ENCODE measurements at places on chromosomes 1 and 21.

GRCh38 chr1:56310945-56311344 is 268.4 kb downstream of the PLPP3 start:
- no peak for DNase-seq
- H3K4me1 ChIP-seq: no peaks in the 10 kb centered on the region
- H3K4me3 ChIP-seq: no peak overlapping the region
- H3K36me3 ChIP-seq: no peaks in the 10 kb centered on the region

GRCh38 chr1:214285610-214286440 is 4.9 kb downstream of the SMYD2 start:
- DNase-seq: no peak
- H3K27me3 ChIP-seq: no peaks in the 10 kb centered on the region
- H3K27ac ChIP-seq: no peak overlapping the region
- H3K4me3 ChIP-seq: no peak overlapping the region
- H3K4me1 ChIP-seq: peaks cover 5% of the 10 kb centered on the region
- no peaks in the 10 kb centered on the region for H3K36me3 ChIP-seq

GRCh38 chr1:230906226-230906625 is 37.9 kb upstream of the C1orf198 start:
- no peak overlapping the region for H3K27ac ChIP-seq
- H3K4me1 ChIP-seq: peaks cover 10% of the 10 kb centered on the region
- H3K27me3 ChIP-seq: no peaks in the 10 kb centered on the region
- H3K36me3 ChIP-seq: peaks cover 24% of the 10 kb centered on the region

DNA sequence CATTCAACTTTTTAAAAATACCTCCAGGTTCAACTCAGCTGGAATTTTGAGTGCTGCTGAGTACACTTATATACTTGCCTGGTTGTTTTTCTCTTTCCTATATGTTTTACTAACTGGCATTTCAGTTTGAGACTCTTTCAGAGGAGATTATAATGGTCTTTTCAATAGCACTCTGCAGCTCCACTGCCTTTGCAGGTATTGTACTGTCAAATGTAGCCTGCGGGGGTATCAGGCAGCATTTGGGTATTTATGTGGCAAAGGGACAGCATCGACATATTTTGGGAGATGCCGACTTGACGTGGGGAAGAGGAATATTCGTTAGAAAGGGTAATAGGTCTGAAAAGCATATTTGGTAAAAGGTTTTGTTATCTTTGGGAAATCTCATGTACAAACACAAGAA is 11.1 kb upstream of the TGFBR3 start:
- H3K4me1 ChIP-seq: no peaks in the 10 kb centered on the region
- no peaks in the 10 kb centered on the region for H3K36me3 ChIP-seq
- H3K27ac ChIP-seq: no peak overlapping the region
- no peaks in the 10 kb centered on the region for H3K27me3 ChIP-seq

- peak overlapping the region; percentile 40 for H3K27ac ChIP-seq
- no peak for DNase-seq
- H3K27me3 ChIP-seq: no peaks in the 10 kb centered on the region
- peaks cover 23% of the 10 kb centered on the region for H3K36me3 ChIP-seq
- H3K4me3 ChIP-seq: peak overlapping the region; percentile 57
- H3K4me1 ChIP-seq: peaks cover 15% of the 10 kb centered on the region
These were observed 326 bp downstream of the BRWD1 start for GRCh38 chr21:39313042-39313570.

GRCh38 chr1:230356869-230357794 is 69.0 kb downstream of the PGBD5 start:
- H3K27ac ChIP-seq: no peak overlapping the region
- no peak for DNase-seq
- peaks cover 17% of the 10 kb centered on the region for H3K4me1 ChIP-seq
- H3K27me3 ChIP-seq: no peaks in the 10 kb centered on the region
- H3K36me3 ChIP-seq: peaks cover 25% of the 10 kb centered on the region
- H3K4me3 ChIP-seq: no peak overlapping the region

- no peaks in the 10 kb centered on the region for H3K27me3 ChIP-seq
- peaks cover 10% of the 10 kb centered on the region for H3K36me3 ChIP-seq
- H3K4me1 ChIP-seq: peaks cover 17% of the 10 kb centered on the region
- no peak overlapping the region for H3K4me3 ChIP-seq
- DNase-seq: no peak
- no peak overlapping the region for H3K27ac ChIP-seq
These were observed 14.3 kb downstream of the RCC1 start for GRCh38 chr1:28519946-28520725.

- no peak overlapping the region for H3K4me3 ChIP-seq
- no peaks in the 10 kb centered on the region for H3K27me3 ChIP-seq
- H3K27ac ChIP-seq: no peak overlapping the region
- no peak for DNase-seq
- no peaks in the 10 kb centered on the region for H3K4me1 ChIP-seq
These were observed 45.9 kb downstream of the BTBD8 start for GRCh38 chr1:92126088-92126487.

DNA sequence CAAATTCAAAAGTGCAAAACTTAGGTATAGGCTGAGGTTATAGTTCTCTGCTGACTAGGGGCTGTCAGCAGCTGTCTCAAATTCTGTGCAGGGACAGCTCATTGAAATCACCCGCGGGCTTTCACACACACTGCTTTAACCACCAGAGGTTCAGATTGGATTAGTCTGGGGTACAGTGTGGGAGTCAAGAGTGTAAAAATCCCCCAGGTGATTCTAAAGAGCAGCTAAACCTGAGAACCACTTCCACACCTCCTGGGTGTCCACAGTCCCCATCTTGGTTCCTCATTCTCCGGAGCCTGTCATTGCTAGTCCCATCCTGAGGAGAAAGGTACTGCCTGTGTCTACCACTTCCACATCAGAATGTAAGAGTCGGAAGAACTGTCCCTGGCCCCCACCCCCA is 9.9 kb upstream of the TDRD10 start:
- peaks cover 16% of the 10 kb centered on the region for H3K27me3 ChIP-seq
- H3K4me3 ChIP-seq: no peak overlapping the region
- H3K36me3 ChIP-seq: no peaks in the 10 kb centered on the region
- H3K27ac ChIP-seq: peak overlapping the region; percentile 25
- H3K4me1 ChIP-seq: no peaks in the 10 kb centered on the region

GRCh38 chr1:204684571-204685235 is 835 bp downstream of the LRRN2 start:
- peaks cover 33% of the 10 kb centered on the region for H3K4me1 ChIP-seq
- H3K4me3 ChIP-seq: peak overlapping the region; percentile 62
- no peak for DNase-seq

GRCh38 chr1:119314001-119314796 is 54.4 kb upstream of the HAO2 start:
- no peaks in the 10 kb centered on the region for H3K36me3 ChIP-seq
- no peaks in the 10 kb centered on the region for H3K27me3 ChIP-seq
- no peaks in the 10 kb centered on the region for H3K4me1 ChIP-seq
- no peak overlapping the region for H3K27ac ChIP-seq
- no peak overlapping the region for H3K4me3 ChIP-seq
- no peak for DNase-seq

- H3K27ac ChIP-seq: no peak overlapping the region
- no peaks in the 10 kb centered on the region for H3K27me3 ChIP-seq
- no peak overlapping the region for H3K4me3 ChIP-seq
These were observed 51.0 kb upstream of the LHX8 start for GRCh38 chr1:75083223-75083622.

GRCh38 chr21:28719723-28720122 is 273.0 kb downstream of the LTN1 start:
- no peak for DNase-seq
- no peaks in the 10 kb centered on the region for H3K4me1 ChIP-seq
- no peak overlapping the region for H3K27ac ChIP-seq
- H3K27me3 ChIP-seq: no peaks in the 10 kb centered on the region
- H3K36me3 ChIP-seq: no peaks in the 10 kb centered on the region

GRCh38 chr21:45737485-45738166 is 94.1 kb downstream of the PCBP3 start:
- no peak for DNase-seq
- H3K4me3 ChIP-seq: no peak overlapping the region
- H3K36me3 ChIP-seq: no peaks in the 10 kb centered on the region
- H3K27me3 ChIP-seq: no peaks in the 10 kb centered on the region
- peaks cover 11% of the 10 kb centered on the region for H3K4me1 ChIP-seq
- H3K27ac ChIP-seq: no peak overlapping the region

- H3K4me1 ChIP-seq: peaks cover 9% of the 10 kb centered on the region
- H3K27ac ChIP-seq: peak overlapping the region; percentile 22
- DNase-seq: no peak
- no peaks in the 10 kb centered on the region for H3K36me3 ChIP-seq
- no peaks in the 10 kb centered on the region for H3K27me3 ChIP-seq
These were observed 55.5 kb upstream of the RASAL2 start for GRCh38 chr1:178038372-178038771.

GRCh38 chr21:39529026-39529425 is 77.3 kb downstream of the SH3BGR start:
- H3K4me3 ChIP-seq: no peak overlapping the region
- peaks cover 23% of the 10 kb centered on the region for H3K4me1 ChIP-seq
- no peaks in the 10 kb centered on the region for H3K36me3 ChIP-seq
- no peak for DNase-seq
- H3K27me3 ChIP-seq: no peaks in the 10 kb centered on the region
- H3K27ac ChIP-seq: no peak overlapping the region

- no peaks in the 10 kb centered on the region for H3K4me1 ChIP-seq
- no peaks in the 10 kb centered on the region for H3K27me3 ChIP-seq
- H3K27ac ChIP-seq: no peak overlapping the region
- DNase-seq: no peak
These were observed 33.0 kb upstream of the TRABD2B start for GRCh38 chr1:48030211-48030610.

DNA sequence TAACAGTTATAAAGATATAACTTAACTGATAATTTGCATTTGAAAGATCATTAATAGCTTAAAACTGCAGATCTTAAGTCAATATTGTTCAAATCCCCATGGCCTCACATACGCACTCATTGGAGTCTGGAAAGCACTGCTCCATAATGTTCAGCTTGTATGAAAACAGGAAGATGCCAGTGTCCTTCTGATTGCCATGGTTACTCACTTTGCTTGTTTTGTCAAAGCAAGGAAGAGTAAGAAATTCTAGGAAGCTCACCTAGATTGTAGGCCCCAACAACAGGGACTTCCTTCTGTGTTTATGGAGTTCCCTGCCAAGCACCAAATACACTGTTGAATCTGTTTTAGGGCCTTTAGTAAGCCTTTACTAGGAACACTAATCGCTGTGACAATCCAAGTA is 10.9 kb downstream of the GAS5 start:
- no peak for DNase-seq
- H3K4me1 ChIP-seq: no peaks in the 10 kb centered on the region
- H3K27ac ChIP-seq: no peak overlapping the region
- no peaks in the 10 kb centered on the region for H3K27me3 ChIP-seq

DNA sequence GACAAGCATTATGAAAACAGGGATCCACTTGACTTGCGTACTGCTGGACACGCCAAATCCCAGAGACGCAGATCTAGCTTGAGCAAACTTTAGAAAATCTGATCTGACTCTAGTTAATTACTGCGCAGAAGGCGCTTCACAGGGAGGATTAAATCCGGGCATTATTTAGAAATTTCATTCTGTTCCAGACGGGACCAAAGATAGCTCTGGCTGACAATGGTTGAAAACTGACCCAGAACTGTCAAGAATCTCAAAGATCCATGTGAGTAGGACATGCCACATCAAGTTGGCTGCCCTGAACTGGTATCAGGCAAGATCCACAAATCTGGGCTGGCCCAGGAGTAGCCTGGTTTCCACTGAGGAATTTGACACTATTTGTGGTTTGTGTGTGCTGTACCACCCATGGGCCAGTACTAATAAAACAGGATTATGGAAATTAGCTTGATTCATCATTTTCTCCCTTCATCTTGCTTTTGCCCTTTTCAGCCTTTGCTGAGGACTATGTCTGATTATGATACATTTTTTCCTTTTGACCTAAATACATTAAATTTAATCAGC is 171.0 kb downstream of the VAV3 start:
- DNase-seq: no peak
- H3K36me3 ChIP-seq: no peaks in the 10 kb centered on the region
- H3K4me3 ChIP-seq: no peak overlapping the region
- no peaks in the 10 kb centered on the region for H3K27me3 ChIP-seq

DNA sequence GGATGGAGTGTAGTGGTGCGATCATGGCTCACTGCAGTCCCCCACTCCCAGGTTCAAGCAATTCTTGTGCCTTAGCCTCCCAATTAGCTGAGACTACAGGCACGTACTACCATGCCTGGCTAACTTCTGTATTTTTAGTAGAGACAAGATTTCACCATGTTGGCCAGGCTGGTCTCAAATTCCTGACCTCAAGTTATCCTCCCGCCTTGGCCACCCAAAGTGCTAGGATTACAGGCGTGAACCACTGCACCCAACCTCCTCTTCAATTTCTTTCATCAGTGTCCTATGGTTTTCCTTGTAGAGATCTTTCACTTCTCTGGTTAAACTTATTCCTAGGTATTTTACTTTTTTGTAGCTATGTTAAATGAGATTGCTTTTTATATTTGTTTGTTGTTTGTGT is 10.7 kb upstream of the MAST2 start:
- DNase-seq: no peak
- H3K27ac ChIP-seq: no peak overlapping the region
- no peaks in the 10 kb centered on the region for H3K27me3 ChIP-seq
- H3K36me3 ChIP-seq: no peaks in the 10 kb centered on the region
- H3K4me1 ChIP-seq: no peaks in the 10 kb centered on the region
- no peak overlapping the region for H3K4me3 ChIP-seq

DNA sequence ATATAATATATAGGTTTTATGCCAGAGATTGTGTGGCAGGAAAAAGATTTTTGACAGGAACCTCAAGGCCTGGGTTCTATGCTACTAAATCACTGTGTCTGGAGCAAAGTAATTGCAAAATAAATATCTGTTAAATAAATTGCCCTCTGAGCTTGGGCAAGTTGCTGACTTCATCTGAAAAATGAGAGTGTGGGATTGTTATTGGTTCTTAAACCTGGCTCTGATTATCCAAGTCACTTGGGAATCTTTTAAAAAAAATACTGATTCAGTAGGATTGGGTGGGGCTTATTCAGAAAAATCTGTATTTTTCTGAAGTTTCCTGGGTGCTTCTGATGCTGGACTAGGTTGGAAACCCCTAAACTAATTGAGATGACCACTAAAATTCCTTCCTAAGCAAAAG is 174.1 kb upstream of the SGIP1 start:
- peaks cover 6% of the 10 kb centered on the region for H3K36me3 ChIP-seq
- H3K27me3 ChIP-seq: no peaks in the 10 kb centered on the region
- DNase-seq: no peak
- H3K4me3 ChIP-seq: no peak overlapping the region
- no peaks in the 10 kb centered on the region for H3K4me1 ChIP-seq
- H3K27ac ChIP-seq: no peak overlapping the region

GRCh38 chr1:3529099-3529729 is 74.7 kb downstream of the ARHGEF16 start:
- peaks cover 48% of the 10 kb centered on the region for H3K4me1 ChIP-seq
- peaks cover 11% of the 10 kb centered on the region for H3K36me3 ChIP-seq
- H3K27ac ChIP-seq: no peak overlapping the region
- no peak overlapping the region for H3K4me3 ChIP-seq
- peaks cover 10% of the 10 kb centered on the region for H3K27me3 ChIP-seq
- peak; percentile 82 for DNase-seq

DNA sequence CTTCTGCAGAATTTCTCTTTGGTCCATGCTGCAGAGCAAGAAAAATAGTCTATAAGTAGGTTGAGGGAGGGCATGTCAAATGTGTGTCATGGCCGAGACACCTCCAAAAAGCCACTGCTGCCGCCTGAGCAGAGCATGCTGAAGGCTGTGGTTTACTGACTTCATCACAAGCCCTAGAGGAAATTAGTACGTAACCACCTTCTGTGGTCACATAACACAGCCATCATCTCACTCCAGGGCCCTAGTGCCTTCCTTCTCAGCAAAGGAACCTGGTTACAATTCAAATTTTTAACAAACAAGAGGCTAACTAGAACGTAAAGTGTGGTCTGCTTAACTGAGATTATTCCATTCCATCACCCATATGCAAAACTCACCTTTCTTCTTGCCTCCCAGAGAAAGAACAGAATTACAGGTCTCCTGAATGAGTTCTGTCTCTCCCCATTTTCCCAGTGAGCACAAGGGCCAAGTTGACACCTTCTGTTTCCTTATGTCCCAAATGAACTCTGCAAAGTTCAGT is at the start of gene PTPN22:
Gene PTPN22, minus strand, starts transcription at position 116 of the 517 bp plus-strand sequence.
- no peaks in the 10 kb centered on the region for H3K4me1 ChIP-seq
- H3K27ac ChIP-seq: no peak within 1 kb of the TSS
- H3K4me3 ChIP-seq: no peak within 1 kb of the TSS
- H3K27me3 ChIP-seq: no peaks in the 10 kb centered on the region
- no peak for DNase-seq

Measured in spinal cord (tissue), 10 donors.